ENCODE measurements at places on chromosomes 1 and 21. TPM values are rescaled to one million over a fixed set of nuclear protein-coding genes. Genes with fewer than 3 reads are reported as not detected.
A peak's percentile ranks its signal among the peaks of the same experiment; 100 is the strongest.

WNT9A gene
- total RNA-seq: 0.07 TPM

FAM163A gene
- not detected for total RNA-seq

DNA sequence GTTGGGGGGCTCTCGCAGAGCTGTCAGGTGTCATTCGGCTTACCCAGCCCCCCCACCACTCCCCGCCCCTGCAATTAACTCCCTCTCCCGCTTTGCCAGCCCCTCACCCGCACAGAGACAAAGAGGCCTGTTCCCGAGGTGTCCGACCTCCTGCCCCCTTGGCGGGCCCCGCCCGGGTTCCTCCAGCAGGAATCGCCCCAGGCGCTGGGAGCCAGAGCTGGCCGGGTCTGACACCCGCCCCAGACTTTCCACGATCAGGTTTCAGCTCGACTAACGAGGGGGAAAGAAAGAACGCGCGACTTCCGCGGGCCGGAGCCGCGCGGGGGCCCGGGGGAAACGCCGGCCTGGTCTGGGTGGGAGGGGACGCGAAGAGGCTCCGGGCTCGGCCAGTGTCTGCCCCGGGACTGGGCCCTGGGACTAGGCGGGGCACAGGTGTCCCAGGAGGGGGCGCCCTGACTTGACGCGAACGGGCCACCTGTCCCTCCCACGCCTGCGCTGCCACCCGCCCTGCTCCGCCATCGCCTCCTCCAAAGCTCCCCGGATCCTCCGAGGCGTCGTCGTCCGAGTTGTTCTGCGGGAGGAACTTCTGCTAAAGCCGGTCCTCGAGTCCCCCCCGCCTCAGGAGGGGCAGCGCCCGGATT, 36.4 kb upstream of the HHAT start:
- peak; percentile 62 for DNase-seq

GRCh38 chr1:14941864-14942263, 211.7 kb upstream of the TMEM51 start:
- no peak for DNase-seq

APCS gene
- total RNA-seq: not detected

- peak; percentile 17 for DNase-seq
Measured at GRCh38 chr1:33512226-33513011, 40.0 kb downstream of the ZSCAN20 start.

DNA sequence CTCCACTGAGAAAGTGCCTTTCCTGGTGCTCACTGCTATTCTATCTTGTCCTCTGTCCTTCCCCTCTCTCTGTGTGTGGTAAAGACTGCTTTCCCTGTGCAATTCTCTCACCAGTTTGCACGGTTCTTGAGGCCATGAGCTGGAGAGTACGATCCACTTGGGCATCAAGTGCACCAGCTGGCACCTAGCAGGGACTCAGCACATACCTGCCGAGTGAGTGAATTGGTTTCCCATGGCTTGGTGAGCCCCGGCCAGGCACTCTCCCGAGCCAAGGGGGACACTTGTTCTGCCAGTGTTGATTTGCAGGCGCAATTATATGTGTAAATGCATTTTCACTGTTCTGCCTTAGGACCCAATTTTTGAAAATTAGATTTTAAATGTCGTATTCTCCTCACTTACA, 313.5 kb downstream of the DISC1 start:
- no peak for DNase-seq

OR2AK2 gene
- total RNA-seq: not detected

DNA sequence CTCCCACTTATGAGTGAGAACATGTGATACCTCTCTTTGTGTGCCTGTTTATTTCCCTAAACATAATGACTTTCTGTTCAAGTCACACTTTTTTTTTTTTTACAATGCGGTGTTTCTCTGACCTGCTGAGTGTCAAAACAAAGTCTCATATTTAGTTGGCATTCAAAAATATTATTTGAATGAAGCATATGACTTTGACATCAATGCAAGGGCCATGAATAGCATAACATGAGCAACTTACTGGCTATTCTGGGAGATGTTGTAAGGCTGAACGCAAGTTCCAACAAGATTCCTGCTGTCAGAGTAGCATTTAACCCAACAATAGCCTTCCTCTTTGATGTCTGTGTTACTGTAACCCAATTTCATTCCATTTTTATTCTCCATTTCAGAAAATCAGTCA, 2.0 kb upstream of the KRTAP19-1 start:
- no peak for DNase-seq

TMEM51 gene
- total RNA-seq: not detected

HHAT gene
- 1.8 TPM for total RNA-seq

DNA sequence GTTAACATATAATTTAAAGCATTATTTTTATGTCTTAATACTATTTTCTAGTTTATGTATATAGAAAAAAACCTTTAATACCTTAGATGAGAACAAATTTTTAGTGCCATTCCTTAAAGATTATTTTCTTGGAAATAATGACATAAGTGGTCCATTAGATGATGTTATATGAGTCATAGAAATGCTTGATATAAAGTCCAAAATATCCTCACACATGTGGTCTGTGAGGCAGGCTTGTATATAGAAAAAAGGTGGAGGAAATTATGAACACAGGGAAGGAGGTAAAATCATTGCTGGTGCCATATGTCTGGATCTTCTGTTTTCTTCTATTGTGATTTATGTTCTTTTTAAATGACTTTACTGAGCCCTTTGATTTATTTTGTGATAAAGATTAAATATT, 79.3 kb downstream of the MAP3K7CL start:
- DNase-seq: no peak

CTSS gene
- 45.5 TPM for total RNA-seq

DNA sequence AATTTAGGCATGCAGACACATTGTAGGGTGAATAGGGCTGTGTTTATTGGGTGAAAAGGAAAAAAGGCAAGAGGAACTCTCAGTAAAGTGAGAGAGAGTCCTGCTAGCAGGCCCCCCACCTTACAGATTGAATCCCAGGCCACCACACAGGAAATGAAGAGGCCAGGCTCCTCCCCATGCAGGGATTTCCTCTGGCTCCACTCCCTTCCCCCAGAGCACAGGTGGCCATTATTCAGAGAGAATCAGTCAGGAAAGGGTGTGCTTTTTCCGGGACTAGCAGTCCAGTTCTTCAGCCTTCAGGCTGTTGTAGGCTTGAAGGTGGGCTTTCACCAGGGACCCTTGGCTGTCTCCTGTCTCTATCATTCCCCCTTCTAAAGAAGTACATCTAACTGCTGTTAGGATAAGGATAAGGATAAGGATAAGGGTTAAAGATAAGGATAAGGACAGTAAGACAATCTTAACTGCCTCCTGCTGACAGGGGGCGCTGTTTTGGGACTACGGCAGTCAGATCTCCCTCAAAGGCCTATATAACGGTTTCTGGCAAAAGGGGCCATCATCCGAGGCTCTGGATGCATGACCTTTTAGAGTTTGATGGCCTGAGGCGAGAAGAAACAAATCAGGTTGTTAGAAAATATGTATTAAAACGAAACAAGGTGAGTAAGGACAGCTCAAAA, 26.3 kb downstream of the ZNF648 start:
- DNase-seq: peak; percentile 26

- DNase-seq: peak; percentile 35
Measured at GRCh38 chr1:225653463-225654276, 747 bp upstream of the ENAH start.

GRCh38 chr1:88700425-88701013, 16.4 kb downstream of the PKN2 start:
- no peak for DNase-seq

- no peak for DNase-seq
Measured at GRCh38 chr21:30372139-30372770, at the start of gene KRTAP13-2. KRTAP13-2 (minus strand) TSS chr21:30372271; CDS start chr21:30372213, 58 bp downstream.

GRCh38 chr21:43817157-43818086, 28.0 kb downstream of the RRP1 start:
- no peak for DNase-seq

GRCh38 chr21:27269644-27270043, 302.8 kb upstream of the ADAMTS5 start:
- no peak for DNase-seq

GRCh38 chr1:40268211-40268610, 10.2 kb downstream of the ZMPSTE24 start:
- no peak for DNase-seq

- no peak for DNase-seq
Measured at GRCh38 chr1:232949636-232950196, 695 bp upstream of the NTPCR start.
